ENCODE measurements at places on chromosomes 12 and 14.

DNA sequence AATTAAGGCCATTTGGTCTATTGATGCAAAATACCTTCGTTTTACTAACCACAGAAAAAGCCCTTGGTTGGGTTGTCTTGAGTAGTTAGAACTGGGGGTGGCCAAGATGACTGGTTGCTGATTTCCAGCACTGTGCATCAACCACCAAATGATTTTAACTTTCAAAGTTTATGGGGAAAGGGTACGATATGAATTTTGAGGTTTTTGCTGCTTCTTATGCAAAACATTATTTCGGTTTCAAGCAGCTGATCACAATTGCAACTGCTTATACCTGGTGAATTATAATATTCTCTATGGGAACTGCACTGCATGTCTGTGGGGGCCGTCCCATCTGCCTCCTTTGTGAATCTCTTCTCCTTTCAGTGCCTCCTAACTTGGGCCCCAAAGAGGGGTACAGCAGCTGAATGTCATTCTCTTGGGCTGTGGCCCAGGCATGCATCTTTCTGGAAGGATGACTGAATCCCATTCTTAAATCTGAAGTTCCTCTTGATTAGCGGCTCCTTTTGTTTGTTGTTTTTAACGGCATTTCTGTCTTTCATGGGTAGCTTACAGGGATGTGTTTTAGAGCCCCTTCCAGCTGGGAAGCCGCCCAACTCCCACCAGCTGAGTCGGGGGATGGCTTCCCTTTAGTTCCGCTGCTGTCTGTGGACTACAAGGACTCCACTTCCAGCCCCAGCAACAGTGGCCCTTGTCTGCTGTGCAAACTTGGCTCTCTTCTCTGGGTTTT, 479.8 kb downstream of the ZFP36L1 start:
- DNase-seq, result no peak

DNA sequence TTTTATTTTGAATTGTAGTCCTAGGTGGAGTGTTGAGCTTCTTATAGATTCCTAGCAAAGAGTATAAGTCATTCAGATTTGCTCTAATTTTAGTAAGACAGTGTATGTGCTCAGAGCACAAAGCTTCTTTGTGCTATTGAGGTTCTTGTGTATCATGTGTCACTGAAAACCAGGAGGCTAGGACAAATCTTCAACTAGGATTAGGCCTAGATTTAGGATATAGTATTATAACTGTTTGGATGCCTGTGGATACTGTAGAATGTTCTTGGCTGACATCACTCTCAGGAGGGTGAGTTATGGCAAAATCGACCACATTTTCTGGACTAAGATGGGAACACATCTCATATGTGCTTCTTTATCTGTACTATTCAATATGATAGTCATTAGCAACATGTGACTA, 86.5 kb downstream of the DHRS2 start:
- DNase-seq, result no peak

GRCh38 chr14:46250113-46250703, 401.4 kb downstream of the RPL10L start:
- peak; percentile 4 for DNase-seq

DNA sequence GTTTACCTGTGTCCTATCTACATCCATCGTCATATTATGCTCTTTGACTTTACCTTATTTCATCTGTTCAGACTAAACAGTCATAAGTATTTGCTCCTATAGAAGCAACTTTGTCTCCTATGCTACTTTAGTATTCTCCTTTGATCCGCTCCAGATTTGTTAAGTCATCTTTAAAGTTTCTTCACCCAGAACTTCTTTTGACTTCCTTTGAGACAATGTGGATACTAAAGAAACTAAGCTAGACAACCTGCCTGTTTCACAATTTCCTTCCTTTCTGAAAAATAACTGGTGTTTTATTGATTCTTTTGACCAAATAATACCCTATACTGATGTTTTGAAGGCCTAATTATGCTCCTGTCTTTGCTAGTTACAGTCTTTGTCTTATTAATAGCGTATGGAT, 30.0 kb upstream of the LRRK2 start:
- DNase-seq, result no peak

Measured in suppressor macrophage treated with lipopolysaccharide for 4 hours (primary cell).